T-helper 17 cell (primary cell): ENCODE measurements at places on chromosomes 5 and 9.

- DNase-seq: no peak
Measured at GRCh38 chr9:5428794-5429528, 8.8 kb downstream of the PLGRKT start.

DNA sequence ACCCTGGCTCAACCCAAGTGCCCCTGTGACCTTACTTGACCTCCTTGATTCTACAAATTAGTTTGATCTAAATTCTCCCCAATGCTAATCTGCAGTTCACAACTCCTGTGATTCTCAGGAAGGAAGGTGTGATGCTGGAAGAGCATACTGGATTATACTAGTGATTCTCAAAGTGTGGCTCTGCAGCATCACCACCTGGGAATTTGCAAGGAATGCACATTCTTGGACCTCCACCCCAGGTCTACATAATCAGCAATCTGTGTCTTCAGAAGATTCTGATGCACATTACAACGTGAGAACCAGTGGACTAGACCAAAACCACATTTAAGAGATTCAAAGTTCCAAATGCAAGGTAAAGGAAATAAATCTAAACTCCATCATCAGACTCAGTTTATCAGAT is 198.6 kb downstream of the AGTPBP1 start:
- DNase-seq: no peak

DNA sequence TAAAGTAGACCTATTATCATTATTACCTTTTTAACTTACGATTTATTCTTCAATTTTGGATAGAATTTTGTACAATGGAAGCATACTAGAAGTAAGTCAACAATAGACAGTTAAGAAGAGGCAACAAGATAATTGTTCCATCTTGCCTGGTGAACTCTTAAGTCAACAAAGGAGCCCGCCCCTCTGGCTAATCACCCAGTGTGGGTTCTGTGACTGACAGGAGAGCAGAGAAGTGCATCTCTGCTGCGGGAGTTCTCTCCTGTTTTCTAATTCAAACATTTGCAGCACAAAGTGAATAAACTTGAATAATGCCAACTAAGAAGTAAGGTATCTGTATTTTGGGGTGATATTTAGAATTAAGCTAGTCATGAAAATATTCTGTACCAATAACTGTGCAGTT is 6.7 kb upstream of the ISL1 start:
- no peak for DNase-seq

DNA sequence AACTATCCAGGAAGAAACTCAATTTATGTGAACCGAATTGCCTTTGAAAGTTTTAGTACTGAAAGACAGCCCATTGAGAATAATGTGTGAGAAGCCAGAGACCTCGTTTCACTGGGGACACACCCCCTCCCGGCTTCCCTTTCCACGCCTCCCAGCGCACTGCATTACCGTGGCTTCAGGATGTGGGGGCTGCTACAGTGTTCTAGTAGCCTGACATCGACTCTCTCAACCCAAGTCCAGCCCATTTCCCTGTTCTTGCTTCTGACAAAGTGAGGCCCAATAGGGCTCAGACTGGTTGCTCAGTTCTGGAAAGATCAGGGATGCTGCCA is 3.5 kb downstream of the PAX5 start:
- no peak for DNase-seq

DNA sequence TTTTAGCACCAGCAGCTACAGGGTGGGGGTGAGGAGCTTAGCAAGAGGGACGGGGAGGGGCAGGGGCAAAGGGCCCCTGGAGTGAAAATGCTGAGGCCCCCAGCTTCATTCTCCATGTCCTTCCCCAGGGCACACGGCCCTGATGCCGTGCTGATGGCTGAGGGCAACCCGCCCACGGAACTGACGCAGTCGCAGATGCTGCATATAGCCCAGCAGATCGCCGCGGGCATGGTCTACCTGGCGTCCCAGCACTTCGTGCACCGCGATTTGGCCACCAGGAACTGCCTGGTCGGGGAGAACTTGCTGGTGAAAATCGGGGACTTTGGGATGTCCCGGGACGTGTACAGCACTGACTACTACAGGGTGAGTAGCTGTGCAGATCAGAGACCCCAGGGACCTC is 285.6 kb downstream of the NTRK2 start:
- no peak for DNase-seq

GRCh38 chr5:68173007-68173406 is 42.5 kb upstream of the PIK3R1 start:
- no peak for DNase-seq

- DNase-seq: no peak
Measured at GRCh38 chr5:16427587-16427986, 38.0 kb downstream of the ZNF622 start.

DNA sequence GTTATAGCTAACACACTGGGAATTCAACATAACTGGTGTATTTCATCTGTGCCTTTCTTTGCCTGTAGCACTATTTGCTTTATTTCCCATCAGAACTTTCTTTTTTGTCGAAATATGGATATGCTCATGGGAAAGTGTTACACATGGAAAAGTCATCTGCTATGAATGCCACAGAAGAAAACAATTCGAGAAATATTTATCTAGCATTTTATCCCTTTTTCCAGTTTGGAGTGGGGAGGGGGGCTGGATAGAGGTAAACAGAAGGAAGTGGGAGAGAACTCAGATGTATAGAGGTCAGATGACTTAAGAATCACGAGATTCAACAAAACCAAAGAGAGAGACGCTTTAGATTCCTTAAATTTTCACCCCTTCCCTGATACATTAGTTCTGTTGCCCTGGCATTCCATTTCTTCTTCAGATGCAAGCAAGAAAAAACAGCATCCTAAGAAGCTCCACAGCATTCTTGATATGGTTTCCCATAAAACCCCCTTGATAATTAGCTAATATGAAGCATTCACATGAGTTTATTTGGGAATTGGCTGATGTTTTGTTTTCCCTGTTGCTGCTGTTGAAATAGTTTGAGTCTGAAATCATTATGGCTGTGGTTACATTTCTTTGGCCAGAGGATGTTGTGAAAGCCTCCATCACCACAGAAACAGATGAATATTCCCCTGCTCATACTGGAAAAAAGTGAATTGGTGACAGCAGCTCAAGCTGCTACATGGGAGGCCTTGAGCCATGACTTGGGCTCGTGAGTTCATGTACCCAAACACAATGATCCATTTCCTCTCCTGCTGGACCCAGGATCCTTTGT is 335.8 kb upstream of the DAB2 start:
- no peak for DNase-seq

DNA sequence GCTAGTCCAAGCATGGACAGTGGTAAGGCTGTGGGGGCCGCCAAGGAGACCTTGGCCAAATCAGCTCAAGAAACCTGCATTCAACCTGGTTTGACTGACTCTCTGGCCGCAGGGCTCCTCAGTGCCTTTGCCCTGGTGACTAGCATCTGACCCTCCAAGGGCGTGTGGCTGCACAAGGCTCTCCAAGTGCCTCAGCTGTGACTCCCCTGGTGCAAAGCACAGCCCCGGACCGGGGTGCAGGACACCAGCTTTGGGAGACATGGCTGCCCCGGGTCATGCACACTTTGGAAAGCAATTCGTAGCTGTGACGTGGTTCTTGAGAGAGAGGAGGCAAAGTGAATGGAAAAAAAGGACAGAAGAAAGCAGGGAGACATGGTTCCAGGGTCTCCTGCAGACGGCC is 245.2 kb upstream of the IRX2 start:
- no peak for DNase-seq

DNA sequence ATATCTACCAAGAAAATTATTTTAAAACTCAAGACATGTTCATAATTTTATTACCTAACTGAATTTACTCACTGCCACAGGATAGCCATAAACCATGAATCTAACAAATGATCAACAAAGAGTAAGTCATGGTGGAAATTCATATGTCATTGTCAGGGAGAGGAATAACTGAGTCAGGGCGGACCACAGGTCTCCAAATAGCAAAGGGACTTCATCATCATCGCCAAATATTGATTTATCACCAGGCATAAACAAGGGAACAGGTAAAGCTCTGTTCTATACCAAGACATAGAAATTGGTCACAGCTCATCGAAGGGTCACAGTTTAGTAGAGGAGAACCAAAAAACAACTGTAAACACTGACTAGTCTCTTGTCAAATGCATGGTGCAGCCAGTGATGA is 94.8 kb downstream of the CTNND2 start:
- no peak for DNase-seq

GRCh38 chr9:120742951-120743416 is 28.7 kb upstream of the MEGF9 start:
- DNase-seq: no peak

- DNase-seq: no peak
Measured at GRCh38 chr5:52504584-52505240, 283.0 kb upstream of the ITGA1 start.

- no peak for DNase-seq
Measured at GRCh38 chr5:1648806-1649205, 125.0 kb upstream of the LPCAT1 start.

DNA sequence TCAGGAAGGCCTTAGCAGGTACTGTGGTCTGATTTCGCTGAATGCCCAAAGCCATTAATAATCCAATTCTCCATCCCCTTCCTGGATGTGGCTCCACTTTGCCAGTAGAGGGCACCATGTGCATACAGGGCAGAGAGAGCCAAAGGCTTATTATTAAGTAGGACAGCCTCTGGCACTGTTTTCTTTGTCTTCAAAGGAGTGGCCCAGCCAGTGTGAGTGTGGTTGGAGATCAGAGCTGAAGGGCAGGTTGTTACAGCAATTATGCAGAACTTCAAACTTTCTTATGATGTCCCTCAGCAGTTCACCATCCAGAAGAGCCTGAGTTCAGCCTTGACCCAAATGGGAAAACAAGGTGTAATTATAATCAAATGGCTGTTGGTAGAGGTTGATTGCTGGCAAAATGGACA is 38.6 kb upstream of the CEMIP2 start:
- peak; percentile 15 for DNase-seq

GRCh38 chr9:8627976-8628679 is 828.5 kb upstream of the DMAC1 start:
- no peak for DNase-seq

DNA sequence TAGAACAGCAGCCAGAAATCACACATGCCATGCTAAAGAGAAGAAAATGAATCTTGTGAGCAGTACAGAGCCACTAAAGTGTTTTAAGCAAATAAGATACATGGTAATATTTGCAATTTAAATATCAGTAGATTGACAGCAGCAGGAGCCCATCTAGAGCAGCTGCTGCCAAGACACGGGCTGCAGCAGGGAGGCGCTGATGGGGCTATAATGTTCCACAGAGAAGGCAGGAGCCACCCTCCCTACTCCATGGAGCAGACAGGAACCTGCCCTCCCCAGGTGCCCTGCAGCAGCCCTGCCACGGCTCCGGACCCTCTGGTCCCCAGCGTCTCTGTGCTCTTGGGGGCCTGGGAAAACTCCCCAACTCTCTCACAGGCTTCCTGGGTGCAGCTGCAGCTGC is 224.1 kb upstream of the ISL1 start:
- no peak for DNase-seq

DNA sequence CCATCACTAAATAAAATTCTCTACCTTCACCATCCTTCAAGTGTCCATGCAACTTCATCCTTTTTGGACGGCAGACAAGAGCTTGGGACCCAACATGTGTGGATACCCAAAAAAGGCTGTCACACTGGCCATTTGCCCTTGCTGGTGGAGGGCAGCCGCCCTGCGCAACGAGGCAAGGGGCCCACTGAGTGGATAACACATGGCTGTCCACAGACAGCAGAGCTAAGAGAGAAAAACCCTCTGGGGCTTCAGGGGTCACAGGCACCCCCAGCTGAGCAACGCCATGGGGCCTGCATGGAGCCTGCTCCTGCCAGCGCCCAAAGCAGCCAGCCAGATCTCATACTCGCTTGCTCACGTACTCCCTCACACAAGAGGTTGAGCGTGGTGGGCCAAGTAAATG is 205.9 kb upstream of the NREP start:
- DNase-seq: no peak

- no peak for DNase-seq
Measured at GRCh38 chr5:17090839-17091238, 126.6 kb upstream of the BASP1 start.

DNA sequence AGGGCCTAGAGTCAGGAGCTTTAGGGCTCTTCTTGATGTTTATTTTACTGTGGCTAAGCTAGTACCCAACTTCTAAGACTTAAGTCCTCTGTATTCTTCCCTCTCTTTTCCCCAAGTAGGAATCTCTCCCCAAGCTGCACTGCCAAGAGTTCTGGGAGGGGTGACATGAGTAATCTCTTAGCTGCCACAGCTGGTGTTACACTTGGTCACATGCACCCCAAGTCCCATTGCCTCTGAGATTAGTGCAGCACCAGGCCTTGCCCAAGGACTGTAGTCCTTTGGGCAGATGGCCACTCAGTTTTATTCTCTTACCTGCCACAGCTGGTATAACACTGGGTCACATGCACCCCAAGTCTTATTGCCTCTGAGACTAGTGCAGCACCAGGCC is 114.7 kb upstream of the RIOK2 start:
- no peak for DNase-seq

DNA sequence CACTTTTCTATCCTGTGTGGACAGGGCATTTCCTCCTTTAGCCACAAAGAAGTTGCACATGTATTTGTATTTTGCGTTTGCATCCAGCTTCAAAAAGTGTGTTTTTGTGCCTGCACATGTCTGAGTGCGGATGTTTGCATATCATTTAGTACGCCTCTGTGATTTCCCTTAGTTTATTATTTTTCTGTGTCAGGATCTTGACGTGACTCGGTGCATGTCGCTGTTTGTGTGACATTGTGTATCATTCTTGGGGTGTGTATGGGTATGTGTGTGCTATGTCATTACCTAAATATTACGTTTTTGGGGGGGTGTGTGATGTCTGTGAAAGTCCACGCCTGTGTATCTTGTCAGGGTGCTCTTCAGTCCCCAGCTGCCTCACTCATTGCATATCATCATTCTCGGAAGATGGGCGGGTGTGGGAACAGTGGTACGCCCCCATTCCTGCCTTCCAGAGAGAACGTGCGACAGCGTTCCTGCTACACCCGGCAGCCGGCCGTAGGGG is 416 bp upstream of the PAIP2 start:
- no peak for DNase-seq

GRCh38 chr9:92534674-92535073 is 1.1 kb downstream of the ECM2 start:
- no peak for DNase-seq

DNA sequence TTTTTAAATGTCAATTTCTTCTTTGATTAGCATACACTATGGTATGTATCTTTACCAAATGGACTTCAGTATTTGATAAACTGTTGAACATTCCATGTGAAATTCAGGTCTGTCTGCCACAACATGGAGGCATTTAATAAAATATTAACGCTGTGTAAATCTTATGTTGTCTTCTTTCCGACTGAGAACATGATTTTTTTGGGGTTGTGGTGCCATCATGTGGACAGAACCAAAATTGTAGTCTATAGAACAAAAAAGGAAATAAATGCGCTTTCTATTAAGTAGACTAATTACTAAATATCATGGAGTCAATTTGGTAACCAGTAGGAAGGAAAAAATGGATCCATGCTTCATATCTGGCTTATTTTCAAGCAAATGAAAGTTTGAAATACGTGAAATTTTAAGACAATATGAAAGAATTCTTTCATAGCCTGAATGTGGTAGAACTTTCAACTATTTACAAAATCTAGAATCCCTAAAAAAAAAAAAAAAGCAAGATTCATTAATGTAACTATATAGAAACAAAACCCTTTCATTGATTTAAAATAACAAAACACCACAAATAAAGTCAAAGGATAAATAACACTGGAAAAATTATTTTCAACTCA is 2.8 kb upstream of the PLK2 start:
- DNase-seq: no peak
